ENCODE measurements at places on chromosomes 3 and 15.

DNA sequence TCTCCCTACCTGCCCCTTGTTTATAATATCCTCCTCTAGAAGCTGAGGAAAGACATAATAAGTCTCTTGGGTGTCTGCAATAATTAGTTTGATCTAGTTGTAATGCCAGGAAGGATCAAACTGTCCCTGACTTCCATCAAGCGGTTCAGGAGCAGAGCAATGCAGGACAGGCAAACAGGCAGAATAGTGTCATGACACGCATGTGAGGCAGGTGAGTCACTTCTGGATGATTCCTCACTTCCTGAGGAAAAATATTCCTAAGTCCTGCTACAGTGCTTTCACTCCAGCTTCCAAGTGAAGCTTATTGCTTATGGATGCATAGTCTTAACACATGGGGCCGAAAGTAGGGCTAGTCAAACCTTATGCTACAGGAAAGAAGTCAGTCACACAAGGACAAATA is 85.8 kb downstream of the GREM1 start:
- DNase-seq = no peak

DNA sequence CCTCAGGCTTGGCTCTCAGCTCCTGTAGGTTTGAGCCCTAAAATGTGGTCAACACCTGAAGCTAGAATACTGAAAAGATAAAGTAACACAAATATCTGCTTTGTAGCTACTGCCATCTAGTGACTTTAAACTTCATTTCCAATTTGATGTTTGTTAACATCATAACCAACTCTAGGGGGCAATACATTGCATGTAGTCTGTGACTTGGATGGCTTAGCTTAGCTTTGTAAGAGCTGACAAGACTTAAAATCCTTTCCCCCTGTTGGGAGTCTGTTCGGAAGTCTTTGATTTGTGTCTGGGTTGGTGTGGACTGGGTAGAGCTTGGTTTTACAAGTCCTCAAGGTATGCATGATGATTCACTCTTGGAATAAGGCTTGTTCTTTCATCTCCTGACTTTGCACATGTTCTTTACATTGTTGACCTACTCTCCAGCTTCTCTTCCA is 51.7 kb downstream of the SCN11A start:
- DNase-seq = no peak

DNA sequence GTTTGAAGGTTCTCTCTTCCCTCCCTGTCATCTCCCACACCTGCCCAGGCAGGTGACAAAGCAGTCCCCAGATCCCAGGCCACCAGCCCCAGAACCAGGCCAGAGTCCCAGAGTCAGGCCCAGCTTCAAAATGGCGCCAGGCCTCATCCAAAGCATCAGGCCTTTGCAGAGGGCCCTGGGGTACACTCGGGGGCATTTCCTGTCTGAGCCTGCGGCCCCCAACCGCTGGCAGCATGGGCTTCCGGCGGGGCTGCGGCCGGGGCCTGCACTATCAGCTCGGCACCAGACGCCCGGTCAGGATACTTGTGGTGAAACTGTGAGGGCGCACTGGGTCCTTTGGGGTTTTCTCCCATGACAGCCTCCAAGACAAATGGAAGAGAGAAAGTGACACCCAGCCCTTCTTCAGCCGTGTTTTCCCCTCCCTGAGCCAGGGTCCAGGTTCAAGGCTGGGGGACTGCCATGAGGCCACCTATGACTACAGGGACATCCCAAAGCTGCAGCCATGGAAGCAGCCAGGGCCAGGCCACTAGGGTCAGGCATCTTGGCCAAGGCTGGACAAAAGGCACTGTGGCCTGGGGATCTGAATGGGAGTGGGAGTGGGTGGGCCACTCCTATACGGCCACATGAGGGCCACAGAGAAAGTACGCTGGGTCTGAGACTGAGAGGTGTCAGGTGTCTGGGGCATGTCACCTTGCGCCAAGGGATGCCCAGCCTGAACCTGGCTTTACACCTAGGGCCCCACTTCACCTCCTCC is 33.9 kb downstream of the RPN1 start:
- no peak for DNase-seq

GRCh38 chr15:94335616-94336015 is 104.3 kb downstream of the MCTP2 start:
- no peak for DNase-seq

- DNase-seq = no peak
Measured at GRCh38 chr3:38782148-38782547, 33.9 kb downstream of the SCN10A start.
